ENCODE measurements at places on chromosomes 6 and 20.

DNA sequence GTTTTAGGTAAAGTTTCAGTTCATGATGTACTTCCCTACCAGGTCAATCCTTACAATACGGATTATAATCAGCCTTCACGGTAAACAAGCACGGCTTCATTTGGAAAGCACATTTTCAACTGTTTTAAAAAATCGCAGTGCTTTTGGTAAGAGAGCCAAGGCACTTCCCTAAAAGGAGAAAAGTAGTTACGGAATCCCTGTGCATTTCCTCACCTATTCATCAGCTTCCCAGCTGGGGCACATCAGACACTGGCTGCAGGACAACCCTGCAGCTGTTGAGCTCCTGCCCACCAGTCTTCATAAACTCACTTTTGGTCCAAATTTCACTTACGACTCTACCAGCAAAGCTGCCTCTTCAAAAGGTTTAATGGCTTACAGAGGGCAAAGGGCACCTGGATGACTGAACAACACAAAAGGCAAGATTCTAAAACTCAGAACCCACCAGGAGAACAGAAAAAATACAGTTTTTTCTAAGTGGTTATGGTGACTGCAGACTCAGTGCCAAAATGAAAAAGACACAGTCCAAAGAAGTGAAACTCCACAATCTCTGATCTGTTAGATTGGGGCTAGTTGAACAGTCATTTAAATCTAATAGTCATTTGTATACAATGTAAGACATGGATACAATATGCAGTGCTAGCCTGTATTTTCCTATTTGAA is 7.5 kb downstream of the SNX5 start:
- DNase-seq: no peak

- DNase-seq: no peak
These were observed 6.5 kb downstream of the PXDC1 start for GRCh38 chr6:3744901-3745470.

DNA sequence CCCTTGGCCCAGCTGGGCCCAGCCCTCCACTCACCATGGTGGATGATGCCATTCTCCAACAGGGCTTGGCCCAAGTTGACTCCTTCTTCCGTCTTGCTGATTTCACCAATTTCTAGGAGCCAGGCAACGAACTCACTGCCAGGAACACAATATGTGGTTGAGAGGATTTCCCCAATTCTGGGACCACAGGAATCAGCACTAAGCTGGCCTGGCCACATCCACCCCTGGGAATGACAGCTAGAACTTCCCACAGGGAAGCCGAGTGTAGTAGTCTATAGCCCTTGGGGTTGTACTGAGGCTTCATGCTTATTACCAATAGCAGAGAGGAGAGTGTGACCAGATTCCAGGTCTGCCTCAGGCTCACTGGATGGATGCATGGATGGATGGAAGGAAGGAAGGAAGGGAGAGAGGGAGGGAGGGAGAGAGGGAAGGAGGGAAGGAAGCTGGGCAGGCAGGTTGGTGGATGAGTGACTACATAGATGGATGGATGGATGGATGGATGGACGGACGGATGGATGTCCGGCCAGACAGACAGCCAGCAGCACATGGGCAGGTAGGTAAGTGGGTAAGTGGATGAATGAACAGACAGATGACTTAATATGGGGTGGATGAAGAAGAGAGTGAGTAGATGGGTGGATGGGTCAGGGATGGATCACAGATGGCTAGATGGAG is 146.5 kb downstream of the PREX1 start:
- DNase-seq: no peak

DNA sequence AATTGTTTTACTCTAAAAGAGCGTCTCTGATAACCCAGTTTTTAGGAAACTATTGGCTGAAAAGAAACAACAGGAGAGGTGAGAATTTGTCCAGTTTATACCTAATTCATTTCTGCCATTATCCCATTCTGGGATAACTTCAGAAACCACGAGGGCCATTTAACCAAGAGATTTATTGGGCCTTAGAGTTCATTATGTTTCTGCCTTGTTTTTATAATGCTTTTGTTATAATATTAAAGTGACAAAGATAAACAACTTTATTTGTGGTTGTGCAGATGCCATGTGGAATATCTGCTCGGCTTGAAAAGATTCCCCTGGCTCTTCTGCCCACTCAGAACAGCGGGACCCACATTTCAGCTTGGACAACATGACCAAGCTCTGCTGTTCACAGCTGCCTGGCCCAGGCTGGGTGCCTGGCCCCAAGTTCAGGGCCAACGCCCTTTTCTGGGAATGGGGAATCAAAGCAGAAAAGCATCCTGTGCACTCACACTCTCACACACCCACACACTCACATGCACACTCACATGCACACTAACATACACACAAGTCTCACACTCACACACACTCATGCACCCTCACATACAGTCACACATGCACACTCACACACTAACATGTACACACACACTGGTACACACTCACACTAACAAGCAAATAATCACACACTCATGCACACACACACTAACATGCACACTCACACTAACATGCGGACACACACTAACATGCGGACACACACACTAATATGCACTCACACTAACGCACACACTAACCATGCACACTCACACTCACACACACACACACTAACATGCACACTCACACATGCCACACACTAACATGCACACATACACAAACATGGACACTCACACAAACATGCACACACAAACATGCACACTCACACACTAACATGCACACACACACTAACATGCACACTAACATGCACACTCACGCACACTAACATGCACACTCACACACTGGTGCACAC is 86.7 kb upstream of the NEDD9 start:
- no peak for DNase-seq

GRCh38 chr6:146884728-146885127 is 286.0 kb downstream of the ADGB start:
- DNase-seq: no peak

GRCh38 chr6:87196275-87196842 is 41.0 kb downstream of the ZNF292 start:
- DNase-seq: no peak

GRCh38 chr20:51221791-51222408 is 199.0 kb upstream of the KCNG1 start:
- no peak for DNase-seq

- peak; percentile 17 for DNase-seq
These were observed 6.4 kb downstream of the PREX1 start for GRCh38 chr20:48821261-48821920.

DNA sequence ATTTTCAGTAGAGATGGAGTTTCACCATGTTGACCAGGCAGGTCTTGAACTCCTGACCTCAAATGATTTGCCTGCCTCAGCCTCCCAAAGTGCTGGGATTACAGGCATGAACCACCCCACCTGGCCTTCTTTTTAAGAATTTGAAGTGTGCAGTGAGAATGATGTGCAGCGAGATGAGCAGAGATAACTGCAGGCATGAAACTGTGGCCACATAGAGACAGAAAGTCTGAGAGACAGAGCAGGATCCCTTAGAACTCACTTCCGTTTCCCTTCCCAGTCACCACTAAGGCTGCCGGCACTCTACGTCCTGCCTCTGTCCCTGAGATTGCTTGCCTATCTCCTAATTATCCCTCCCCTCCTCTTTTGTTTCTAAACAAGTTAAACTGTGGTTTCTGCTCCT is 27.2 kb downstream of the IL22RA2 start:
- no peak for DNase-seq

GRCh38 chr6:83921315-83921714 is 61.8 kb downstream of the CYB5R4 start:
- no peak for DNase-seq

DNA sequence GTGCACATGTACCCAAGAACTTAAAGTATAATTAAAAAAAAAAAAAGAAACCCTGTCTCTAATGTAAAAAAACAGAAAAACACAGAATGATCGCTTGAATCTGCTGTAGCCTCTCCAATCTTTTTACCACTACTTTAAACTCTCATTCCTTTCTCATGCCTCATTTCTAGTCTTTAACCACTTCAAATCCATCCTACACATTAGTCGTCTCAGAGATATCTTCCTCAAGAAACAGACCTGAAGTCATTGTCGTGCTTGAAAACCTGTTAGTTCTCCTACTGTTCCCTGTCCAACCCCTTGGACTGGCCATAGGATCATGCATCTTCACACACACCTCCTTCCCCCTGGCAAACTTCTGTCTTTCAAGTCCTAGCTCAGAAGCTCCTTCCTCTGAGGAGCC is 112.1 kb upstream of the BCLAF1 start:
- DNase-seq: no peak

DNA sequence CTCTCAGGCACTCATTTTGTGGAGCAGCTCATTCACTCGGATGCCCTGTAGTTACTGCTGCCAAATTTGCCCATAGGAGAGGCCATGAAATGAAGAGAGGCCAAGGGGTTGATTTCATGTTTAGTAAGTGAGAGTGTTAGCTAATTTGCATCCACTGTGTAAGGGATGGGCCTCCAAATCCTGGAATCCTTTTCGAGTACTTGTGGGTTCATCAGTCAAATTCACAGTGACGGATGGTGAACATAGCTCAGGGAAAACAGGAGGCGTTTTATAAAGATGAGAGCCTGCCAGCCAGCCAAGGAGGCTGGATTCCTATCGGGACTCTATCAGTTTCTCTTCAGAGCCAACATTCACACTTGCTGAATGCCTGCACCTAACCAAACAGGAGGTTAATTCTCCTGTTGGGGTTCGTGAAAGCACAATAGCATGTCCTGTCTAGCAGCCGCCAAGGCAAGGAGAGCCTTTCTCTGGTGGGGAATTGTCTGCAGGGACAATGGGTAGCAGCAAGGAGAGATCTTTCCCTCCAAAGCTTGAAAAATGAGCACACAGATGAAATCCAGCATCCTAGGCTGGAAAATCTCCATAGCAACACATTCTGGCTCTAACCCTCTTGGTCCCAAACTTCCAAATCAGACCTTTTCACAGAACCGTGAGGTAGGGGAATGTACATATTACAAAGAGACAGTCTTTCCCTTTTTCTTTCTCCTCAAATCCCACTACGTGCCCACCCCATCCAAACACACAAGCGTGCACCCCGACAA is 231.4 kb upstream of the ECI2 start:
- no peak for DNase-seq

GRCh38 chr6:162973151-162973872 is 245.5 kb downstream of the PACRG start:
- DNase-seq: no peak

- no peak for DNase-seq
These were observed 7.2 kb downstream of the HINT3 start for GRCh38 chr6:125963817-125964216.

DNA sequence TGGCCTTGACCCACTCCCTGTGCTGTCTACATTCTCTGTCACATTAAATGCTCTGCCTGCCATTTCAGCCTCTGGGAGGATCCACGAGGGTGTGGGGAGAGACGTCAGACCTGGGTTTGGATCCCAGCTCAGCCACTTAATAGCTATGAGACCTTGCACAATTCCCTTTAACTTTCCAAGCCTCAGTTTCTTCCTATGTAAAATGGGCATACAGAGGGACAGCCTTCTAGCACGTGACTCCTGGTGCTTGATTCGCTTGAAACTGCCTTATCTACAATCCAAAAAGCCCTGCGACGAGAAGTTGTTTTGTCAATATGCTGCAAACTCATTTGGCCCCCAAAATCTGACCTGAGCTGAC is 40.0 kb downstream of the TOX2 start:
- DNase-seq: no peak

DNA sequence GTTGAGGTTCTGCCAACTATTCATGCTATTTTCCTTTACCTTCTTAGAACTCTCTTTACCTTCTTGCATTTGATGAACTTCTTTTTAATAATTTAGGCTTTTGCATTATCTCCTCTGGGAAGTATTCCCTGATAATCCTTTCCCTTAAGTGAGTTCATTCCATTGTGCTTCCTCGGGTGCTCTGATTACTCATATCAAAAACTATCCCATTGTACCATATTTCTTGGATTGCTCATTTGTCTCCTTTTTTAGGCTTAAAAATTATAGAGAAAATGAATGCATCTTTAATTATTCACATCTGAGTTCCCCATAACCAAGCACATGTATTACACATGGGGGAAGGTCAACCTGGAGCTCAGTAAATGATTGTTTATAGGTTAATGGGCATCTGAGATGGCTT is 2.5 kb downstream of the CALHM4 start:
- no peak for DNase-seq

- no peak for DNase-seq
These were observed 177.1 kb upstream of the SULF2 start for GRCh38 chr20:47962286-47962963.

DNA sequence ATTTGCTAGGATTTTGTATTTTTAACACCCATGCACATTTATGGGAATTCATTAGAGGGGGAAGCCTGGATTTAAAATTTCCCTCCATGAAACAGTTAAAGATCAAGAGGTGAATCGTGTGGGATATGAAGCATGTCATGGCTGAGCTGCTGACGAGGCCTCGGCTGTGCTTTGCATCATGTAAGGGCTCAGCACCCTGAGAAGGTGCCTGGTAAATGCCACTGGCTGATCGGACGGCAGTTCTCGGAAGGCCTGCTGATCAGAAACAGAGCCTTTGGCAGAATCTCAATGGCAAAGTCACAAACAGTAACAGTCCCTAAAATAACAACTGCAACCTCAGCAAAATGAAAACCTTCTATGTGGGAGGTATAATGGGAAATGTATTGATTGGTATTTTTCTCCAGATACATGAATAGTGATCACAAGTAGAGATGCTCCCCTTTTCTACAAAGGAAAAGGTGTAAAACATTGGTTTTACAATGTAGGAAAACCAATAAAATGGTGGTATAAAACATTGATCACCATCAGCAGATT is 53.0 kb upstream of the FUCA2 start:
- no peak for DNase-seq

- DNase-seq: no peak
These were observed 8.2 kb upstream of the SIGLEC1 start for GRCh38 chr20:3720626-3721025.

DNA sequence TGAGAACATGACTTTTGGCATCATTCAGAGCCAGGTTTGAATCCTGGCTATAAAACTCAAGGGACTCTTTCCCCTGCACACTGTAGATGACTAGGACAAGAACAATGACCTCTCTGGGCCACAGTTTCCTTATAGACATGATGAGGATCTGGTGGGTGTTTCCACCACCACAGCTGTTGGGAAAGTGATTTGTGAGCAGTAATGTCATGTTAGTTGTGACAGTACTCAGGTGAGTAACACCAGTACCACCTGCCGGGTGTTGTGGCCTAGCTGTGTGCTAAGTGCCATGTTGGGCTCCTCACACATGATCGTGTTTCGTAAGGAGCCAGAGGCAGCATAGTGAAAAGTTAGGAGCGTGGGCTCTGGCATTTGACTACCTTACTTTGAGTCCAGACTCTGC is 24.1 kb downstream of the HM13 start:
- DNase-seq: no peak

GRCh38 chr20:57657535-57658446 is 37.6 kb upstream of the ZBP1 start:
- DNase-seq: peak; percentile 70

All from CD4-positive, alpha-beta T cell treated with Interleukin-6 at 100 ng/mL for 8 hours (primary cell).